ENCODE measurements at places on chromosomes 11 and 22.

DNA sequence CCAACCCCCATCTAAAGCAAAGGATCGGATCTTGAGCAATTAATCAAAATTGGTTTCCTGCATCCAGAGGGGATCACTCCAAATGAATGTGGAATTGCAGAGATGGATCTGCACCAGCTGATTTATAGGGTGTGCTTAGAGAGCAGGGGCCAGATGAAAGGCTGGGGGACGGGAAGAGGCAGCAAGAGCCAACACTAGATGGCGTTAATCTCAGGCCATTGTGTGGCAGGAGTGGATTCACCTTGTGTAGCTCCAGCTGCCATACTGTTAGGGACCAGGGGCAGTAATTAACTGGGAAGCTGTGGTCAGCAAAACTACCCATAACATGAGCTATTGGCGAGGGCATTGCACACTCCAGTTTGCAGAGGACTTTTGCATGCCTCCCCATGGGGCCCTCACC, 35.6 kb downstream of the SERPINH1 start:
- no peak for DNase-seq

DNA sequence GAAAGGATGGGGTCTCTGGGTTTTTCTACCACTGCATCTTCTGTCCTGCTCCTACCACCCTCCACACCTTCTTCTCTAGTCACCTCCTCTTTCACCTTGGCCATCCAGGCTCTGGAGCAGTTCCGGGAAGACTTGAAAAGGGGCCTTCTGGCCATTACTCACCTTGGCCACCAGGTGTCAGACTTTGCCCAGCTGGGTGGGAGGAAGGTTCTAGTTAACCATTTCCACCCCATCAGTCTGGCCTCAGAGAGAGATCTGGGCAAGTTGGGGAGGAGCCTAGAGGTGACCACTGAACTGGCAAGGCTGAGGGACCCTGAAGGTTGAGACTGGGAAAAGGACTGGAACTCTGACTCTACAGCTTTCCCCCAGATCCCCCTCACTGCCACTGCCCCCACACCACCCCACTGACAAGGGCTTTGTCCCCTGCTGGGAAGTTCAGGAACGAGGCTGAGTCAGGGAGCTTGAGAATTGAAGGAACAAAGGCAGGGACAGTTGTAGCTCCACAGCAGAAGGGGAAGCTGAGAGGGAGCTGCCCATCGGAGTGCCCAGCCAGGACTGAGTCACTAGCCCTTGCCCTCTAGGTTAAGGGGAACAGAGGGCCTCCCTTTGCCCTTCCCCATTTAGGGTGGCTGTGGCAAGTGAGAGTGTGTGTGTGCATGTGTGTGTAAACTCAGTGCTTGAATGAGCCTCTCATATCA, 3.7 kb upstream of the POLD4 start:
- DNase-seq: peak; percentile 66

GRCh38 chr22:27370987-27371386, 430.6 kb downstream of the MN1 start:
- DNase-seq: no peak

GRCh38 chr11:18650859-18651557, 16.9 kb upstream of the SPTY2D1 start:
- no peak for DNase-seq

DNA sequence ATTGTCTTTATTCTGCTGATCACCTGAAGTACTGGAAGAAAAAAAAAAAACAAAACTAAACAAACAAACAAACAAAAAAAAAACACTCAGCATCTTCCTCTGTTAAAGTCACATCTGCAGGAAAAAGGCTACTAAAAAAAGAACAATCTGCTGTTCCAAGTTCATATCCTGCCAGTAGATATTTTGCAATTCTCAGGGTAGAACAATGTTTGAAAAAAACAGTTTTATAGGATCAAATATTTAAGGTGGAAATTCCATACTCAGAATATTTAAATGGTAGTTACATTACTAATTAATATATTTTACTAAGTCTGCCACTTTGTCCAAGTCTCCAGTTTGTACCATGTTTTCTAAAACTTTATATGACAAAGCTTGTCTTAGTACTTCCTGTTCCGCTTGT, 175.2 kb downstream of the SBF2 start:
- DNase-seq: no peak

- no peak for DNase-seq
Measured at GRCh38 chr11:36874291-36874690, 276.3 kb upstream of the RAG2 start.

- DNase-seq: no peak
Measured at GRCh38 chr11:14370496-14370895, 11.5 kb upstream of the RRAS2 start.

DNA sequence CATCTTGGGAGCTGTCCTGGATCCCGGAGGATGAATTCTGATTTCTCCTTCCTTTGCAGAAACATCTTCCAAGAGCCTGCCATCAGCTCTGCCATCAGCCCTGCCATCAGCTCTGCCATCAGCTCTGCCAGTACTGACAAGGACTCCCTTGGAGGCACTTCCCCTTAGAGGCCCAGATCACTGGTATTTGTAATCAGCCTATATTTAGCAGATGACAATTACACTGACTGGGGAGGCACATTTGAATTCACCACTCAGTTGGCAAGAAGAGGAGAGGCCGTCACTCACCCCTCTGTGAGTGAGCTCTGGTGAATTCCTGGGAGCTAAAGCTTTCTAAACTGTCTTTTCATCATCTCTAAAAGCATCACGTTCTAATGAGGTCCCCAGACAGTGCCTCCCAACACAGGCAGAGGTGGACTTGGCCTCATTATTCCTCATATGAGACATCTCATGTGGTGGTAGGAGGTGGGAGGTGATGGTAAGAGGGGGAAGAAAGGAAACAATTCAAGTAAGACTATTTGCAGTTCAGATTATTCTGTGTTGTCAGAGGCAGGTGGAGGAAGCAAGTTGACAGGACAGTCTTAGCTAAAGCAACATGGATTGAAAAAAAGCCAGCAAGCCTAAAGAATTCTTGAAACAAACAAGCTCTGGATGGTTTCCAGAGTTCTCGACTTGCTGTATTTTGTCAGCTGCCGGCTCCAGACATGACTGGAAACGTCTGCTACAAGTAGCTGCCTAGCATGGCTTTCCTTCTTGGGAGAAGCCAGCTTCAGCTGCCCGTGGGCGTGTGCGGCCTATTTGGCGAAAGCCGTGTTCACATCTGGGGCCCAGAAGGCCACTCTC, 771.7 kb downstream of the TBC1D22A start:
- DNase-seq: no peak

DNA sequence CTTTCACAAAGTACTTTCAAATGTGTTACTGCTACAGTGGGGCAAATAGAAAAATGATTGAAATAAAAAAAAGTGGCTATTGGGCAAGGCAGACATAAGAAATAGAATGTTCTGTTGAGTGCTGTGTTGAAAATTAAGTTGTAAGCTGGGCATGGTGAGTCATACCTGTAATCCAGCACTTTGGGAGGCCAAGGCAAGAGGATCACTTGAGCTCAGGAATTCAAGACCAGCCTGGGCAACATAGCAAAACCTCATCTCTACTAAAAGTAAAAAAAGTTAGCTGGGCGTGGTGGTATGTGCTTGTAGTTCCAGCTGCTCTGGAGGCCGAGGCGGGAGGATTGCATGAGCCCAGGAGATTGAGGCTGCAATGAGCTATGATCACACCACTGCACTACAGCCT, 26.9 kb upstream of the LDHA start:
- DNase-seq: no peak

DNA sequence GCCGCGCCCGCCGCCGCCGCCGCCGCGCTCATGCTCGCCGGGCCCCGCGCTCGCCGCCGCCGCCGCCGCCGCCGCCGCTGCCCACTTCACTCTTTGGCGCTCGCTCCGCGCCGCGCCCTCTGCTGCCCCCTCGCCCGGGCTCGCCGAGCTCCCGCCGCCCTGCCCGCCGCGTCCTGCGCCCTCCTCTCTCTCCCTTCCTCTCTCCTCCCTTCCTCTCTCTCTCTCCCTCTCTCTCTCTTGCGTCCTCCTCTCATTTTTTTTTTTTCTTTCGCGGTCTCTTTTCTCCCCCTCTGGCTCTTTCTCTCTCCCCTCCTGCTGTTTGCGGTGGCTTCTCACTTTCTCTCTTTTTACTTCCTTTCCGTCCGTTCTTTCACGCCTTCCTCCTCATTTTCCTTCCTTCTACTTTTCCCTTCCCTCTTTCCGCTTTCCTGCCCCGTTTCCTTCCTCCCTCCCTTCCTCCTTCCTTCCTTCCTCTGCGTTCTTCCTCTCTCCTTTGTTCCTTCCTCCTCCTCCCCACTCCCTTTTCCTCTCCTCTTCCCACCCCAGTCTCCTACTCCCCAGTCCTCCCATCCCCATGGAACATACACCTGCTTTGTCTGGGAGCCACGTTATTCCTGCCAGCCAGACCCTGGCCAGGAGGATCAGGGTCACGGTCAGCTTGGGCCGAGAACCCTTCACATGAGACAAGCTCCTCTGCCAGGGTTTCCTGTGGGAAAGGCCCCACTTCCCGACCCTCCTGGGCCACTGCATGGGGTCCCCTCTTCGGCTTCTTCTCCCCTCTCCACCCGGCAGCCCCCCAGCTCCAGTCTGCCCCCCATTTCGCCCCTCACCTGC, 19.3 kb upstream of the SHISAL1 start:
- DNase-seq: no peak

DNA sequence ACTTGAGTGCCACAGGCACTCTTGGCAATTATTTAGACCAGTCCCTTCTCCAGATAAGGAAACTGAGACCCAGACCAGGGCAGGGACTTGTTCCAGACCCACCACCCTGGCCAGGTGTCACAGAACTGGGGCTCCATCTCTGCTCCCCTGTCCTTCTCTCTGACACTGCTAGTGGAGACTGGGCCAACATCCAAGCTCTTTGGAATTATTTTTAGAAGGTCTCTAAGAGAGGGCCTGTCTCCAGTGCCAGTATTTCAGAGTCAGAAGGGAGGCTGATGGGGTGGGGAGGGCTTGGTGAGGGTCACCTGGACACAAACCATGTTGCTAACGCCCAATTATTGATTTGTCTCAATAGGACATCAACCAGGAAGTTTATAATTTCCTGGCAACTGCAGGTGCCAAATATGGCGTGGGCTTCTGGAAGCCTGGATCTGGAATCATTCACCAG, 32.7 kb downstream of the POLR3H start:
- DNase-seq: no peak

GRCh38 chr11:65588199-65589054, 7.2 kb downstream of the KCNK7 start:
- peak; percentile 71 for DNase-seq

DNA sequence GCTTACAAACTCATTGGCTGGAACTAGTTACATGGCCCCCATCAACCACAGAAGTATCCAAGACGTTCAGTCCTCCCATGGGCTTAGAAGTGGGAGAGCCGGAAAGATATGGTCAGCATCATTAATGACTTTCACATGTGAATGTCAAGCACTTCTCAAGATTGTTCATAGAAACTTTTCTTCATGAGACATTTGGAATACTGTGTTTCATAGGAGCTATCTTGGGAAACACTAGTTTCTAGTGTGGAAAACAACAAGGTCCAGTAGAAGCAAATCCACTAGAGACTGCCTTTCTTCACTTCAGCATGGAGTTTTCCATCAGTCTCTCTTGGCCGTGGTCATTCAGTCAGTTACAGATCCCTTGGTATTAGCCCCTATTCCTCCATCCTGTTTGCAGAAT, 160.9 kb downstream of the C11orf91 start:
- DNase-seq: no peak

DNA sequence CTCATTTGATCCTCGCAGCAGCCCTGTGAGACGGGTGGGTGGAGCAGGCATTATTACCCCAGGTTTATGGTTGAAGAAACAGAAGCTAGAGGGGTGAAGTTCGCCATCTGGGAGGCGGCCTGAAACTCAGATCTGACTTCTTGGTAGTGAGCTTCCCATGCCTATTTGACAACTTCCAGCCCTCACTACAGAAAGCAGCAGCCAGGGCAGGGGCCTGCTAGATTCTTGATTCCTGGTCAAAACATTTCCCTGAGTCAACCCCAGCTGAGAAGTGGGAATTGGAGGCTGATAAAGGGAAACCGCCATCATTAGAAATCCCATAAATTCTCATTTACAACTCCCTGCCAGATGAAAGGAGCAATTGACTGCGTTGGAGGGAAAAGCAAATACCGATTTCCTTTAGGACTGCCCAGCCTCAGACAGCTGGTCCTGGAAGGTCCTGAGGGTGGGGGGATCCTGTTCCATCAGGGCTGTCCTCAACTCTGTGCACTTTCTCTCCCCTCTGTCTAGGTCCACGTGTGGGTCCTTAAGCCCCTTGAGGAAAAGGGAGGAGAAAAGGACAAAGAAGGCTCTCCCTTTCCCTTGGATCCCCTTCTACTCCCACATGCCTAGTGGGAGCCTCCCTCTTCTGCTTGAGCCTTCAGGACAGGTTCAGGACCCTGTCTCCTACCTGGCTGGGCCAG, 10.2 kb upstream of the NECTIN1 start:
- no peak for DNase-seq
